ENCODE measurements at places on chromosomes 4 and X.

- DNase-seq: no peak
Measured at GRCh38 chr4:176601124-176601523, 191.6 kb downstream of the VEGFC start.

GRCh38 chrX:150080497-150080896 lies 142.2 kb upstream of the EOLA2 start:
- DNase-seq: no peak

DNA sequence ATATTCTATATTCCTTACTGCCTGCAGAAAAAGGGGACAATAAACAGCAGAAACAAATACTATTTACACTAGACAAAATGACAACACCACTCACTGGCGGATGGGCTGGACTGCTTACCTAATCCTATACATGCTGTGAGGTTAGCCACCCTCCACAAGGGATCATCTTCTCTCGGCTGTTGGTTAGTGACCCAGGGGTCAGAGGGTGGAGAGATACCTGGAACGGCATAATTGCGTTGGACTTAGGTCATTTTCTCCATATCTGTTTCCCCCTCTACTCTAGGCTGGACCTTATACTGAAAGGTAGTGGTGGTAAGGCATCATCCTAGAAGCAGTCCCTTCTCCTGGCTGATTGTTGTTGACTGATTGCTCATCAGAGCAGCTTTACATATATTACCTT lies 286.8 kb upstream of the UGT8 start:
- no peak for DNase-seq

- DNase-seq: no peak
Measured at GRCh38 chr4:111775556-111776297, 369.5 kb upstream of the FAM241A start.

DNA sequence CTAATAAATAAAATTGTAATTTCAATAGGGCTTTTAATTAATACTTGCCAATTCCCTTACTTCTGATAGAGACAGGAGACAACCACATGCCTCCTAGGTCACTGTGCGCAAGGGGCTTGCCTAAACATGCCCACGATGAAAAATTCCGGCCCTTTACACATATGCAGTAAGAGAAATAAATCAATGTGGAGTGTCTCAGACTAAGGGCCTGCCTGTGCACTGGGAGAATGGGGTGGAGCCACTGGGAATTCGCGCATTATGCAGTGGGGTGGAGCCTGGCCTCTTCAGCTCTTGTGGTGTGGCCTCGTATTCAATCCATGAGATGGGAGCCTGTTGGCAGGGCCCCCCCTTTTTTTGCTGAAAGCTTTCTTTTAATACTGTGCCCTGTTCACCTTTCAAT lies 484.5 kb downstream of the PDGFC start:
- no peak for DNase-seq

DNA sequence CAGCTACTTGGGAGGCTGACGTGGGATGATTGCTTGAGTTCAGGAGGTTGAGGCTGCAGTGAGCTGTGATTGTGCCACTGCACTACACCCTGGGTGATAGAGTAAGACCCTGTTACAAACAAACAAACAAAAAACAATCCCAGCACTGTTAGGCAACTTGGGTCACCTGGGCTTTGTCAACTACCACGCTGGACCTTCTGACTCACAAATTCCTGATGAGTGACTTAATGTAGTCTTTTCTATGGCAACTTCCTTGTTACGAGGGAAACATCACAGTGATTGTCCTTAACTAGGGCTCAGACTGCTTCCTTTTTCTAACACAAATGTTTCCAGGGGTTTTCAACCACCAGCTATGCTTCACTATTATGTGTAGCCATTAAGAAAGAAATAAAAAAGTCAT lies 128.8 kb upstream of the GPC4 start:
- no peak for DNase-seq

DNA sequence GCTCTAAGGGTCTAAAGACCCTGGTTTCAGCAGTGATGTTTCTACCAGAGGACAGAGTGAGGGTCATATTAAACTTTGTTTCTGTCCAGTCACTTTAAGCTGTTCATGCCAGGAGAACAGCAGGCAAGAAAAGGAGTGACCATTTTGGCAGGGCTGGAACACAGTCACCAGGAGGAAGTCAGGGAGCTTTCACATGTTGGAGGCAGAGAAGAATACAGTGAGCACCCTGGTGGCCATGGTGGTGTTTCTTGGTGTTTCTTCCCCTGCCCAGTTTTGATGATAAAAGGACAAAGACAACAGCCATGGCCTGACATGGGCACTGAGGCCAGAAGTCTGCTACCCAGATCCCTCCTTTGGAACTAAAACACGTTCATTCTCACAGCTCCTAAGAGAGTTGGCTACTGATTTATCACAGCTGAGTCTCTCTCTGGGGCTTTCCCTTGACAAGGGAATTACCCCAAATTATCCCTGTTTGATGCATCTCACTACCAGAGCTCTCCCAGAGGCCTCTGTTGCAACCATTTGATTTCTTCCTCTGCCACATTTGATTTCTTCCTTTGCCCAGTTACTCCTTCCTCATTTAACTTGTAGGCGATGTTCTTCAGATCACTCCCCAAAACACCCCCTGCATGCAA lies 106.4 kb upstream of the NWD2 start:
- no peak for DNase-seq

GRCh38 chr4:166822386-166822785 lies 411.9 kb downstream of the SPOCK3 start:
- no peak for DNase-seq

DNA sequence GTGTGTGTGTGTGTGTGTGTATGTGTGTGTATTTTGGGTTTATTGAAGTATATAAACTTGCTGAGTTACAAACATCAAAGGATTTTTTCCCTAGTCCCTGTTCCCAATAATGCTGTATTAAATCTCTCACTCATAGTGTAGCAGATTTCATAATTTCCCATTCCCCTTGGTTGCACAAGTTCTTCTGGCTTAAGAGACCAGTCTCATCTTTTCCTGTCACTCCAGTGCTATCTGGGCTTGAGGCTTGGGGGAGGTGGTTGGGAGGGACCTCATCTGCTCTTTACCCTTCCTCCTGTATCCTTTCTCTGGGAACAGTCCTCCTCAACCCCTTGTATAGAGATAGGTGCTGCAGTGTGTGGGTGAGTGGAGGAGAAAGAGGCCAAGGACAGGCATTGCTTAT lies 285.4 kb upstream of the BOD1L1 start:
- no peak for DNase-seq

- no peak for DNase-seq
Measured at GRCh38 chr4:1074077-1074476, 39.3 kb downstream of the RNF212 start.

DNA sequence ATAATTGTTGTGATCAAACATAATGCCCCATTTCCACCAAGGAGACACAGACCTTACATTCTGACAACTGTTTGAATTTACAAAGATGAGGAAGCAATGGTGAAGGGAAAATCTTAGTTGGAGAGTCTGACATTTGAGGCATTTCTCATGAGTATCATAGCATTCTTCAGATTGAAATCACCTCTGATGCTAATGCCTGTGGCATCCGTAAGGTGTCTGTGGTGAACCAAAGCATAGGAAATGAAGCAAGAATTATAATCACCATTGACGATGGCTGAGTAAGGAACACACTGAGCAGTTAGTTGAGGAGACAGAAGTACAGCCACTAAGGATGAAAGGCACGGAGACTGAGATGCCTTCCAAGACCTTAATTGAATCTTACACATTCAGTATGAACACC lies 575.7 kb downstream of the TRIML1 start:
- DNase-seq: no peak

DNA sequence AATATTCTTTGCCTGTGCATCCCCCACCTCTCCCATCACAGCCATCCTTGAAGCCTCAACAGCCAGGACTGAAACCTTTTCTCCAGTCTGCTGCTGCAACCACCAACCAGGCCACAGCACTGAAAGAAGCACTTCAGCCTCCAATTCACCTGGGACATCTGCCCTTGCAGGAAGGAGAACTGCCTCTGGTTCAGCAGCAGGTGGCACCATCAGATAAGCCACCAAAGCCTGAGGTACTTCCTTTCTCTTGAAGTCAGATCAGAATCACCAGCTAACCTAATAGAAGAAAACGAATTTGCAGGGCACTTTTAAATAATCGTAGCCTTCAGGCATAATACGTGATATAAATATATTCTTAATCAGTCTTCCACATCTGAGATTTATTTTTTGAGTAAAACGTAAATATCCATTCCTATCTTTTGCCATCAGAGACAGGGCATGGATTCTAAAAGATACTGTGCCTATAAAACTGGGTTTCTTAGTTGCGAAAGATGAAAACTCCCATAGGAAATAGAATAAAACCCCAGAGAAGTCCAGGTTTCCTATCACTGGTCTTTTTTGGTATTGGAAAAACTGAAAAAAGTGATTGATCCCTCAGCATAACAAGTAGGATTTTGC lies 9.5 kb downstream of the AMBN start:
- peak; percentile 24 for DNase-seq

DNA sequence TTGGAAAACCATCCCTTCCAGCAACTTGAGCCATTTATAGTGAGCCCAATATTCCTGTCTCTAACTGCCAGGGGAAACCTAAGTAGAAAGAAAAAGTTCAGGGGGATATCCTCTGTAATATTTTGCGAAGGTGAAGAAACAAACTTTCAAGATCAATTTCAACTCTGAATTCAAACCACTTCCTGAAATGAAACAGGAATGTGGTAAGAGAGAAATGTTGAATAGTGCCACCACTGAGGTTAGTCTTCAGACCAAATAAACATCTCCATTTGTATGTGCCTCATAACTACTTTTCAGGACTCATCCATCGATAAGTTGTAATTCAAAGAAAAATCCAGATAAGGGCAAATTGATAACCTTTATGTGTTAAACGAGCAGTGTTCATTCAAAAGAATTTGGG lies 128.7 kb downstream of the GABRB1 start:
- DNase-seq: no peak

DNA sequence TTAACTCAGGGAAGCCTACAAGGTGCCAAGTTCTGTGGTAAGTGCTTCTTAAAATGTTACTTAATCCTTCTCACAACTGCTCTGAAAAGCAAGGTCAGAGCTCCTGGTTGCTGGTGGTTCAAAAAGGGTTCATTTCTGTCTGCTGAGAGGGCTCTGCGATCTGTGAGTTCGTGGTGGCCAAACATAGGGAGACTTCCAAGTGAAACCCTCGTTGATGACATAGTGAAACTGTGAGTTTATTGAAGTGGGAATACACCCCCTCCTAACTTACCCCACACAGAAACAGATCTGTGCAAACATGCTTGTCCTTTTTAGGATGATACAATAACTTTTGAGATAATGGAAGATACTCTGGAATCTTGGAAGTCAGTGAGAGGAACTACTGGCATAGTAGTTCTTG lies 164.8 kb upstream of the PGRMC2 start:
- no peak for DNase-seq

- DNase-seq: no peak
Measured at GRCh38 chr4:79049840-79050540, 110.8 kb upstream of the PAQR3 start.

- no peak for DNase-seq
Measured at GRCh38 chrX:3428792-3429191, 82.3 kb upstream of the MXRA5 start.

DNA sequence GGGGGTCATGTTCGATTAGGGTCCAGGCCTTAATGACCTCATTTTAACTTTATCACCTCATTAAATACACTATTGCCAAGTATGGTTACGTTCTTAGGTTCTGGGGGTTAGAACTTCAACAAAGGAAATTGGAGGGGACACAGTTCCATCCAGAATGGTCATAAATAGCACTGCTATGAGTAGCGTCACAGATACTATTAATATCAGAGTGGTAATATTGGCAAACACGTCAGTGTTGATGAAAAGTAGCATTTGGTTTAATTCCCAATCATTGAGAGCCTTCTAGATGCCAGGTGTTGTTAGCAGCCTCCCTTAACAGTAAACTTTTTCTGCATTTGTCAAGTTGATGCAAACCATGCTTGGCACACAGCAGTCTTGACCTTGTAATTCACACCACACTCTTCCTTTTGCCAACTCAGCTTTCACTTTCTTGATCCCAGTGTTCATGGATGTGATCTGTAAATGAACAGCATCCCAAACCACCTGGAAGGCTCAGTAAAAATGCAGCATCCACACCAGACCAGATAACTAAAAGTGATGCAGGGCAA lies 912.5 kb upstream of the TENM3 start:
- DNase-seq: no peak

- DNase-seq: no peak
Measured at GRCh38 chrX:115344885-115345614, 55.5 kb downstream of the LUZP4 start.

DNA sequence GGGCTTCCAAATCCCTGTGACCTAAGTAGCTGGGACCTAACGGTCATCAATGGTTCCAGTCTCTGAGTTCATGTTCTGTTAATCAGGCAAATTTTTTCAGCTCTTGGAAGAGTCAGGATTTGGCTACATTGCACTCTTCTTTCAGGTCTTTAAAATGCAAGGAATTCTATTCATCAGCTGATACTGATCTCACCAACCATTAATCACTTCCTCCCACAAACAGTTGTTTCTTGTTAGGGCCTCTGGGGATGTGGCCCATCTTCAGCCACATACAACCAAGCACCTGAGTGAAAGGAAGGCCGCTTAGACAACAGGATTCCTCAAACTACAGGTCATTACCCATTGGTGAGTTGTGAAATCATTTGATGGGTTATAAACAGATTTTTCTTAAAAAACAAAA lies 71.7 kb downstream of the FANCB start:
- no peak for DNase-seq

DNA sequence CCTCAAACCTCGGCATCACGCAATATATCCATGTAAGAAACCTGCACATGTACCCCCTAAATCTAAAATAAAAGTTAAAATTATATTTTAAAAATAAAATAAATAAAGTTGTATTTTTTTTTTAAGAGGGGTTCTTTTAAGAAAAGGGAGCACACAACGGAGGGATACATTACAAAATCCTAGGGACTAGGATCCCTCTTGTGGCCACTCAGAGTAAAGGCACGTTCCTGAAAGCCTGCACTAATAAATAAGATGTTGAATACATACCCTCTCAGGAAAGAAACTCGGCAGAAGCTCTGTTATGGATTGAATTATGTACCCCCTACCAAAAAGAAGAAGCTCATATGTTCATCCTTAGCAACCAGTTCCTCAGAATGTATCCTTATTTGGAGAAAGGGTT lies 50.9 kb upstream of the PRDX4 start:
- no peak for DNase-seq

DNA sequence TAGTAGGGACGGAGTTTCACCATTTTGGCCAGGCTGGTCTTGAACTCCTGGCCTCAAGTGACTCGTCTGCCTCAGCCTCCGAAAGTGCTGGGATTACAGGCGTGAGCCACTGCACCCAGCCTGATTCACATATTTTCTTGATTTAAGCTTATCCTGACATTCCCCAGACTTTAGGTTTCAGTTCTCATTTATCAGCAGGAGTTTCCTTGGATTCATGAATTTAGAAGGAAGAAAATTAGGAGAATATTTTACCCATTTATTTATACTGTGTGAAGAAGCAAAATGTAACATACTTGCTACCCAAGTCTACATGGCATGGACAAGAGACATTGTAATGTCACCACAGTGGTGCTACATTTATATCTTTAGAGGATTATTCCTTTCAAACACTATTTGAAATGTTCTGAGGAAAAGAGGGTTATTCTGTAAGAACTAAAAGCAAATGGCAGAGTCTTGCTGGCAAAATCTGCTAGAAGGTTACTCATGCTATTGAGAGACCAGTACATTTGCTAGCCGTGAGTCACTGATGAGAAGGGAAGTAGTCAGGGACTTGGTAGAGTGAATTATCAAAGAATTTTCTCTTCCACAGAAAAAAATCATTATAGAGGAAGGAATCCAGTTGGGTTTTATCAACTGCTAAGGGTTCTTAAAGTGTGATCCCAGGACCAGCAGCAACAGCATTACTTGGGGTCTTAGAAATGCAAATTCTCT lies 26.1 kb upstream of the CFAP299 start:
- DNase-seq: no peak
